ENCODE measurements at places on chromosomes 6 and 20.
A peak's percentile ranks its signal among the peaks of the same experiment; 100 is the strongest.

- DNase-seq: no peak
These were observed 141.7 kb downstream of the CD164 start for GRCh38 chr6:109240370-109241084.

DNA sequence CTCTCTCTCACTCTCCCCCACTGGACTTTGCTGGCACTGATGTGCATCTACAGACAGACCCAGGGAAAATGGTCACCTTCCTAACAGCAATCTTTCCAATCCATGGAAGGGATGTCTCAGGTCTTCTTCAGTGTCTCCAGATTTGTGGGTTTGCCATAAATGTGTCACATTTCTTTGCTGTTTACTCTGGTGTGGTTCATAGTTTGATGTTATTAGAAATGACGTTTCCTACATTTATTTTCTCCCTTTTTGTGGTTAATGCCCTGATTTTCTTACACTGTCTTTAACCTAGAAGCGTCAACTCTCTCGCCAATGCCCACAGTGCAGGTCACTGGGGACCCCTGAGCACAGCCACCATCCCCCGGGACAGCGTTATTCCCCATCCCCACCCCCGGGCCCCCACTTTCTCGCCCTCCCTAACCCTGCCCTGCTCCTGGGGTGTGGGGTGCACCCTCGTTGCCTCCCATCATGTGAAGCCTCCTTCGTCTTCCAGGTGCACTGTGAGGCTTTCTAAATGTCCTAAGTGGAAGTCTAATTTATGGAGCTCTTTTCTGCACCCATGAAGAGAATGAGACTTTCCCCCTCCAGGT lies 86.5 kb downstream of the YTHDF1 start:
- no peak for DNase-seq

GRCh38 chr20:31602431-31602778 lies 2.7 kb upstream of the ID1 start:
- no peak for DNase-seq

- DNase-seq: no peak
These were observed 33.9 kb downstream of the LYRM2 start for GRCh38 chr6:89604653-89605052.

DNA sequence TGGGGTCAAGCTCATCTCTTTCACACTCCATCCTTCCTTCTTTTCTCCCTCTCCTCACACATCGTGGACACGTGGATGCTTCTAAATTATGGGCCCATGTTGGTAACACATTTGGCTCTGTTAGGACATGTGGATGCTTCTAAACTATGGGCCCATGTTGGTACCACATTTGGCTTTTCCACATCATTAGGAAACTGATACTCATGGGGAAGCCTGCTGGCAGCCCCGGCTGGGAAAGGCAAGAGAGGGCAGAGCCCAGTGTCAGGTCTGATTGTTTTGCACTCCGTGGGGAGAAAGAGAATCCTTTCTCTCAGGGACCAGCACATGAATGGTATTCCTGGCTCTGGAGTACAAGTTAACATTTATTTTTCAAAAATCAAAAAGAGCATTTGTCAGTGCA lies 4.0 kb upstream of the CST1 start:
- no peak for DNase-seq

- no peak for DNase-seq
These were observed 4.9 kb downstream of the MAPK13 start for GRCh38 chr6:36135053-36135731.

GRCh38 chr6:4346659-4347333 lies 211.4 kb upstream of the ECI2 start:
- no peak for DNase-seq

DNA sequence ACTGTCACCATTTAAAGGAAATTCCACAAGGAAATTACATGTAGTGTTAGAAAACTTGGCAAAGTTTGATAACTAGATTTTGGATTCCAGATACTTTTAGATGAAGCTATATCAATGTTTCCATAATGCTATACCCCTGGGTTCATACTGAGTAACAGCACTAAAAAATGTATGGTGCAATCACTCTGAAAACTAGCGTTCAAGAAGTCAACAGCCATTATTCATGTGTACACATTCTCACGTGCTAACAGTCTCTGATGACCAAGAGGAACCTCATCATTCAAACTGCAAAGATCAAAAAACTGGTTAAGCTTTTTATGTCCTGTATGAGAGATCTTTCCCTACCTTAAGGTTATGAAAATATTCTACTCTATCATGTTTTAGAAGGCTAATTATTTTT lies 197.6 kb downstream of the GMDS start:
- no peak for DNase-seq

- peak; percentile 9 for DNase-seq
These were observed 1.4 kb downstream of the QKI start for GRCh38 chr6:163415620-163416556.

DNA sequence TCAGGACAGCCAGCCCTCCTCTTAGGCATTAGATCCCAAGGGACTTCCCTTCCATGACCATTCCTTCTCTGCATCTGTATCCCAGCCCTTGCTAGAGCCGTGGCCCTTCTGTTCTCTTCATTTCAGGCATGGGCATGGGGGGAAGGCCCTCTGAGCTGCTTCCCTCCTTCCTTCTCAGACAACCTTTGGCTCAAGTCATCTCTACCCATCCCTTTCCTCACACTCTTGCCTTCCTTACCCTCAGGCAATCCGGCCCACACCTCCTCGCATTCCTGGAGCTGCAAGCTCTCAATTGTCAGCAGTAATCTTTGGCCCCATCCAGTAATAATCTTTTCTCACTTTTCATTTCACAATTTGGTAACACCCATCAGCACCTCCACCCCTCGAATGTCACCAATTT lies 426.9 kb upstream of the JARID2 start:
- no peak for DNase-seq

DNA sequence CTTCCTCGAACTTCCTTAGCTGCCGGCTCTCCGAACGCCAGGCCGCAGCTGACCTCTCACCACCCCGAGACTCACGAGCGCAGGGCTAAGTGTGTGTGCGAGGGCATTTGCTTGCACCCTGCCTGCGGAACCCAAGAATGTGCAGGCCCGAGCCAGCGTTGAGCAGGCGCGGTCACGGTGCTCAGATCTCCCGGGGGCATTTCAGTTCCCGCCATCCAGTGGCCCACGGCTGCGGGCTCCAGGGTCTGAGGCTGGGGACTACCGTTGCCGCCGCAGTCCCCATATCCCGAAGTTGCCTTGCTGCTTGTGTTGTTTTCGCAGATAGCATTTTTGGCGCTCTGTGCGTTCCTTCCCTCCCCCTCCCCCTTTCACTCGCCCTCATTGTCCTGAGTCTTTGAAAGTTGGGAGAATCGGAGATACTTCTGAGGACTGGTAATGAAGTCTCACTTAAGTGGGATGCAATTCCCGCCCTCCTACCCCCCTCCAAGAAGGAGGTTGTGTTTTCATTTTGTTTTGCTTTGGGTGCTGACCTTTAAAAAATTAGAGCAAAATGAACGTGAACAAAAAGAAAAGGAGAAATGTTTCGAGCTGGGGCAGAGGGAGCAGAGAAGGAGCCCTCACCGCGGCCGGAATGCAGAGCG lies 1.7 kb downstream of the NR2E1 start:
- no peak for DNase-seq

DNA sequence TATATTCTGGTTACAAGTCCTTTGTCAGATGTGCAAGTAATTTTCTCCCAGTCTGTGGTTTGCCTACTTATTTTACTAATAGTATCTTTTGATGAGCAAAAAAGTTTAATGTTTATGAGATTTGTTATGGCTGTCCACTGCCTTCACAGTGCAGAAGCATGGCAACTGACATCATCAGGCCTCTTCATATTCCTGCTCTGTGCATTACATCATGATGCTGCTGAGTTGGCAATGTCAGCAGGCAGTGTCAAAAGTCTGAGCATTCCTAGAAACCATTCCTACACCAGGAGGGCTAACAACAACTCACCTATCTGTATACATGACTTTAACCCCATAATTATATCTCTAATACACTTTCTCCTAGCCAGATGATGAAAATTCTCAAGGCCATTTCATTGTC lies 10.8 kb upstream of the OR2B2 start:
- DNase-seq: no peak

DNA sequence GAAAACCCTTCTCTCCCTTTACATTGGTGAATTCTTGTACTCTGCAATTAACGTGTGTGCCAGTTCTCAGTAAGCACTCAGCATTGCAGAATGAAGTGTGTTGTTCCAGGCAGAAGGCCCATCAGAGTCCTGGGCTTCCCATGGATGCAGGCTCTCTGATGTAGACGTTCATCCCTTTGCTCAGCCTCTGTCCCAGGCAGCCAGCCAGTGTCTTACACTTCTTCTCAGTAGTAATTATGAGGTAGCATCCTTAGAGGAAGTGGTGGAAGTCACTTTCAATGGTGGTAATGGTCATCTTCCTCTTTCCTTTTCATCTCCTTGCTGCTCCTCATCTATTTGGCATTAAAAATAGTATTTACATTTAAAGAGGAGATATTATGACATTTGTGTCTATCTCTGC lies 66.7 kb upstream of the FYN start:
- no peak for DNase-seq
